ENCODE measurements at places on chromosomes 4 and X. TPM values are rescaled to one million over a fixed set of nuclear protein-coding genes. Genes with fewer than 3 reads are reported as not detected.

The ATP2B3 gene
- total RNA-seq = 0.85 TPM

The SMIM10 gene
- 9.9 TPM for total RNA-seq

DNA sequence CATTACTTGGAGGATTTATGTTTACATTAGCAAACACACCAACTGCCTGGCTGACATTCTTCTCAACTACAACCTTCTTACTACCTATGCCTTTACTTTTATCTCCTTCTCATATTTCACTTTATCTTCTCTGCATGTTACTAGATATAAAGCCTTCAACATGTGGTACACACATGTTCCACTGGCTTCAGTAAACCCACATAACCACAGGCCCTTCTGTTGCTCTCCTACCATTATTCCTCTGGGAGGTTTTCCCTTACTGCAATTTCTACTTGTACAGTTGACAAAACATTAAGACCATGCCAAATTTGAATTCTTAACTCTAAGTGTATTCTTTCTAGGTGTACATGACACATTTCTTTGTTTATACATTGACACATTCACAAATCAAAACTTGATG is 133.1 kb downstream of the ARAP2 start:
- no peak overlapping the region for H3K4me3 ChIP-seq
- H3K36me3 ChIP-seq = no peaks in the 10 kb centered on the region
- H3K4me1 ChIP-seq = no peaks in the 10 kb centered on the region
- no peaks in the 10 kb centered on the region for H3K27me3 ChIP-seq
- DNase-seq = no peak

DNA sequence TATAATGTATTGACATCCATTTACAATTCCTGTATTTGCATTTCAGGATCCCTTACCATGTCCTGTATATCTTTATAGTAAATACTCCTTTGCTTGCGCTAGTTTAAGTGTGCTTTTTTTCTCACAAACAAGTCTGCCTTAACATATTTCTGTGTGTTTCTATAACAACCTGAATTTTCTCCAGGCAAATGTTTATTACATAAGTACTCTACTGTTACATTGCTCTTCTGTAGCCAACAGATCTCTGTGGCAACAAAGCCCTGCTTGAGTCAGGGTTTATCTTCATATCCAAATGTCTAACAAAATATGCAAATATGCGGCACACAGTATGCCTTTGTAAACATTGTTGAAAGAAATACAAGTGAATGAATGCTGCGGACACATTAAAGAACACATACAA is 625.5 kb downstream of the TLL1 start:
- H3K27me3 ChIP-seq = no peaks in the 10 kb centered on the region
- no peaks in the 10 kb centered on the region for H3K4me1 ChIP-seq
- H3K4me3 ChIP-seq = no peak overlapping the region
- H3K36me3 ChIP-seq = no peaks in the 10 kb centered on the region

The SRPK3 gene
- total RNA-seq = 9.5 TPM

GRCh38 chr4:150056569-150056968 is 21.7 kb upstream of the DCLK2 start:
- no peak overlapping the region for H3K27ac ChIP-seq
- no peak overlapping the region for H3K4me3 ChIP-seq
- no peaks in the 10 kb centered on the region for H3K36me3 ChIP-seq
- DNase-seq = no peak
- no peaks in the 10 kb centered on the region for H3K4me1 ChIP-seq

DNA sequence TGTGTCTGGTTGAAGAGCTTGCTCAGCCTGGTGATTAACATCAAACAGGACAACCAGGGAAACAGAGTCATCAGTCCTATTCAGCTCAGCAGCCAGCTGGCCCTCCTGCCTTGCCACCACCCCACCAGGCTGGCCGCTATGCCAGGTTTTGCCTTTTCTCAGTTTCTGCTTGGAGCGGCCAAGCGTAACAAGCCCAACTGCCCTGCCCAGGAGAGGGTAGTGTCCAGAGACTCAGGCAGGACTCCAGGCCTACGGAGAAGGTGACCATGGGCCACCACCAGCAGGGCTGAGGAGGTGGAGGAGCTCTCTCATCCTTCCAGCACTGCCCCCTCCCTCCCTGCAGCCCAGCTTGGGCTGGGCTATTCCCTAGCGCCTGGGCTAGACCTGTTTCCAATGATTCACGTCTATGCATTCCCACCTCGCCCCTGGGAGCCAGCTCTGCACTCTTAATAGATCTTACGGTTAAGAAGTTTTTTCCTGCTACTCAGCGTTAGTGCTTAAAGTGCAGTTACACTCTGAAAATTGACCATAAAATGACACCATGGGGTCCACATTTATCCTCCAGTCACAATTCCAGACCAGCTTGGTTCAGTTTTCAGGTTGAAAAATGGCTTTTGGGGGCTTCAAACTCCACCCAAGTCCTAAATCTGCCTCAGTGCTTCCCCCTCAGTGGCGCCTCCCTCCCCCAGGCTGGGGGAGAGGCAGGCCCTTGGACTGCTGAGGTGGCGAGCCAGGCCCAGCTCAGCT is 124.0 kb upstream of the PJA1 start:
- H3K4me3 ChIP-seq = no peak overlapping the region
- no peak for DNase-seq
- H3K4me1 ChIP-seq = no peaks in the 10 kb centered on the region
- no peaks in the 10 kb centered on the region for H3K27me3 ChIP-seq
- no peak overlapping the region for H3K27ac ChIP-seq

GRCh38 chr4:23920716-23921446 is 31.0 kb upstream of the PPARGC1A start:
- DNase-seq = no peak
- H3K4me3 ChIP-seq = no peak overlapping the region
- no peaks in the 10 kb centered on the region for H3K27me3 ChIP-seq
- H3K27ac ChIP-seq = no peak overlapping the region

DNA sequence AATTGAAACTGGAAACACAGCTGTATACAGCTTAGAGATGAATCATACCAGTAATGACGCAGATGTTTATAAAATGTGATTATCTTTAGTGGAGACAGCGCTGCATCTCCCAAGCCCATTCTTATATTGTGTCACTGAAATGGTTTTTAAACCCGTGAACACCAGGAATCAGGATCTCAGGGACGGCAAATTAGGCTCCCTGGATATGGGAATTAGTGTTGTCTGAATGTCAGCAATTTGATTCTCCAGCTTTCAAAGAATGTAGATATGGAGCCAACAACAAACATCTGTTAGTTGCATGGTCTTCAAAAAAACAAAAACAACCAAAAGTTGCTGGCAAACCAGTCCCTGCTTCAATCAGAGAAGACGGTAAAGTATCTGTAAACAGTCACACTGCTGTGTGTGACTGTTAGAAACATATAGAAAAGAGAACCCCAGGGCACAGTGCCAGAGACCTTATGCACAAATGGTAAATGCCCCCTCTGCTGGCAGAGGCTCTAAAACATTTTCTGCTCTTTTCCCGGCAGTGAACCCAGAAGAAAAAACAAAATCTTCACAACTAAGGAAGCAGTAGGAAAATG is 351.9 kb upstream of the FTHL17 start:
- H3K27ac ChIP-seq = no peak overlapping the region
- no peaks in the 10 kb centered on the region for H3K27me3 ChIP-seq
- no peaks in the 10 kb centered on the region for H3K36me3 ChIP-seq

DNA sequence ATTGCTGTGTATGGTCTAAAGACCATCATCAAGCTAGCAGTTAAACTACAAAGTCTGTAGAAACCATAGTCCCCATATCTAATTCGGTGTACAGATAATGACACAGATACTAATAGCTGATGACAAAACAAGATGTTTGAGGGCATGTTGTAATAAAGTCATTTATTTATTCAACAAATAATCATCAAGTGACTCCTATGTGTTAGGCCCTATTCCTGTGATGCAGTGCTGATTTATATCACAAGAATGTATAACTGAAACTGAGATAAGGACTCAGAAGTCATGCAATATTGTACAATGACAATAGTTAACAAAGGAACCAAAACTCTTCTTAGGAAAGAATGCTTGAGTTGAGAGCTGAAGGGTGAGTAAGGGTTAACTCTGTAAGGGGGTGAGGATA is 315.0 kb upstream of the NR3C2 start:
- no peaks in the 10 kb centered on the region for H3K27me3 ChIP-seq
- H3K4me3 ChIP-seq = no peak overlapping the region
- H3K36me3 ChIP-seq = no peaks in the 10 kb centered on the region
- no peak for DNase-seq
- no peak overlapping the region for H3K27ac ChIP-seq

DNA sequence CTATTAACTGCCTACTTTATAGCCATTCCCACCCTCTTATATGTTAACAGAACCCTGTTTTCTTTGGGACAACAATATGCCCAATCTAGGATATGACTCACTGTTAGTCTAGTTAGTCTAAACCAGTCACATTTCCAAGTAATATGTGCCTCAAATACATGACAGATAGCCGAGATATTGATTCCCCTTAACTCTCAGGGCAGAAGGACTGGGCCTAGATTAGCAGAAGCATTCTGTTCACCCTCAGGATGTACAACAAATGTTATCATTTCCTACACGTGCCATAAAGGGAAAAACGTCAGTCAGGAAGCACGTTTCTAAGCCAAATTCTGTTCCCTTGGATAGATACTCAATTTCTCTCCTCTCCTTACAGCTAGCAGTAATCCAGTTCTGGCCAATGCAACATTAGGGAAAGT is 114.1 kb downstream of the SLC10A7 start:
- no peaks in the 10 kb centered on the region for H3K27me3 ChIP-seq
- H3K4me3 ChIP-seq = no peak overlapping the region
- no peak overlapping the region for H3K27ac ChIP-seq
